ENCODE measurements at places on chromosomes 2 and 18.

DNA sequence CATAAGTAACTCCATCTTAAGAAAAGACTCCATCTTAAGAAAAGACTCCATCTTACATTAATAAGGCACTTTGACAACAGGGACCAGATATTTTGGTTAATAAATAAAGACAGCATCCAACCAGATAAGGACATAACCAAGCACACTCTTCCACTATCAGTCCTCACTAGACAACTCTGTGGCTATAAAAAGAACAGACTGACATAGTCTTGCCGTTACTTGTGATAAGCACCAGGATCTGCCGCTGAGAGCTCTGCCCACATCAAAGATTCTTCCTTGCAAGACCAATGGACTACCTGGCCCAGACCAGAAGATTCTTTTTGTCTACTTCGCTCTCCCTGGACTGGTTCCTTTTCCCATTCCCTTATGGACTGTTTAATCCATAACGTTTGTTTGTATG, 667.4 kb downstream of the NYAP2 start:
- DNase-seq, result no peak

GRCh38 chr18:59957957-59958356, 58.2 kb downstream of the PMAIP1 start:
- DNase-seq, result peak; percentile 39

- no peak for DNase-seq
Observed at GRCh38 chr2:152475982-152476381, 141.0 kb downstream of the FMNL2 start.

- DNase-seq, result peak; percentile 28
Observed at GRCh38 chr2:25606892-25607291, 66.5 kb downstream of the DTNB start.

DNA sequence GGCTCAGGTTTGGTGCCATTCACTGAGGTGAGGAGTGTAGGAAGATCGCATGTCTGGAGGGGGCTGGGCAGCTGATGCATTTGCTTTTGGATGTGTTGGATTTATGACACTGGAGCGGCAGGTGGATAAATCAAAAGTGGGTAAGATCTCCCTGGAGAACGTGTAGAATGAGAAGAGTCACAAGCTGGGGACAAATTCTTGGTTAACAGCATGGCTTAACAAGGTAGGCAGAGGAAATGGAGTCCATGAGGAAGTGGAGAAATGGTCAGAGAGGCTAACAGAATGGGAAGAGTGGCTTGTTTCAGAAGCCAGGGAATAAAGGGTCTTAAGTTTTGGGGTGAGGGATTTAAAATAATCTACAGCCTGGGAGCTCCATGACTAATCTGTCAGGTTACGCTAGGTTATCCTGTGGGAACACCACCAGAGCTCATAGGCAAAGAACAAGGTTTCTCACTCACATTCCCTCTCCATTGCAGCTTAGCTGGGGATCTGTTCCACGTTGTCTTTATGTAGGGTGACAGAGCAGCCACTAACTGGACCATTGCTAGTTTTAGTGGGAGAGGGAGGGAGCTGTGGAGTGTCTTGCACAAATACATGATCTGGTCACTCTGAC, 12.8 kb downstream of the TSN start:
- no peak for DNase-seq

DNA sequence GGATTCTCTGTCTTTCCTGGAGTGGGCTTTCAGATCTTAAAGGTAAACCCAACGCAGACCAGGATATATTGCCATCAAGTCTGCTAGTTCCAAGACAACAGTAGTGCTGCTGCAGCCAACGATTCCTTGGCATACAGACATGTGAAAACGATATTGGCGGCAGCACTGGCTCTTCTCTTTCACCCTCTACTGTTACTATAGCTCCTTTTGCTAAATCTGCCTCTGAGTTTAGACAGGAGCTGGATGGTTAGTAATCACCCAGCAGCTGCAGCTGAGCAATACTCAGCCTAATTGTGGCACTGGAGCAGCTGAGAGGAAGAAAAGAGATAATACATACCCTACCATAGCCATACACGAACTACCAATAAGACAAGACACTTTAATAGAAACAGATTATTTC, 4.0 kb downstream of the YES1 start:
- DNase-seq, result peak; percentile 25

GRCh38 chr2:135563793-135564192, 32.5 kb downstream of the R3HDM1 start:
- DNase-seq, result peak; percentile 63

DNA sequence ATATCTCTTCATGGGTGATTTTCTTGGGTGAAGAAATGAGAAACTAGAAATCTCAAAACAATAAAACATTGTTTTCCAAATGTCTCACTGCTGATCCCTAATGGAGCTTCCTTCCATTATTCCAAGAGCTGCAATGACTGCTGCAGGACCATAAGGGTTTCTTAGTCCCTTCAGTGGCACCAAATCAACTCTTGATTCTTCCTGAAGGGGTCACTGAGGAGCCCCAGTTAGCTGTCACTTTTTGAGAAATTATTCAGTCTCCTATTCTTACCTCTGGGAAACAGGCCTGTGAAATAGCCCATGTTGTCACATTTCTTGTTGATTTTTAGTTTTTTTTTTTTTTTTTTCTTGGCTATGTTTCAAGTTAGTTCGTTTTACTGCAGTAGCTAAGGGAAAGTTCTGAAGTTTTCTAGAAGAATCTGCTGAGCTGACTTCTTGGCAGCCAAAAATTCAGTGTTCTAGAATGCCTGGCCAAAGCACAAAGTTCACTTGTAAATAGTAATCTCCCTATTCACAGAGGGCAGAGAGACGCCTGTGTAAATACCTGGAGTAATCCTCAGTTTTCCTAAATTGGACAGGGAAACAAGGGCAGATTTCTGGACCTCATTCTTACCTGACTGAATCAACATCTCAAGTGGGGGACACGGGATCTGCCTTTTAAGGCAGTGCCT, 480.0 kb downstream of the RIT2 start:
- no peak for DNase-seq

- DNase-seq, result no peak
Observed at GRCh38 chr18:46418663-46419260, 238.3 kb downstream of the LOXHD1 start.

- DNase-seq, result no peak
Observed at GRCh38 chr2:148273158-148273691, 252.3 kb downstream of the MBD5 start.

DNA sequence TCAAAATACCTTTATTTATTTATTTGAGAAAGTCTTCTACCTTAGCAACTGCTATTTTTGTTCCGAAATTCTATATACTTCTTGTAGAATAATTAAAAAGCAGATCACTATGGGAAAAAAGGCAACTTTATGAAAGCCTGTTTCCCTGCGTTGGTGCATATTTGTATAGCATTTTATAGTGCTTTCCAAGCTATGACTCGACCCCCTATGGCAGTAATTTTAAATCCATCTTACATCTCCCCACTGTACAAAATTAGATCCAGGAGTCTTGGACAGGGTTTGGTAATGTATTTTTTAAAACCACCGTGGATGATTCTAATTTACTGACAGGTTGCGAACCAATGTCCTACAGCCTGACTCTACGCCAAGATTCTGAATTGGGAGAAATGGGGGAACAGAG, 10.1 kb downstream of the TANK start:
- DNase-seq, result no peak

GRCh38 chr18:75142677-75143076, 66.3 kb downstream of the PTGR3 start:
- no peak for DNase-seq

DNA sequence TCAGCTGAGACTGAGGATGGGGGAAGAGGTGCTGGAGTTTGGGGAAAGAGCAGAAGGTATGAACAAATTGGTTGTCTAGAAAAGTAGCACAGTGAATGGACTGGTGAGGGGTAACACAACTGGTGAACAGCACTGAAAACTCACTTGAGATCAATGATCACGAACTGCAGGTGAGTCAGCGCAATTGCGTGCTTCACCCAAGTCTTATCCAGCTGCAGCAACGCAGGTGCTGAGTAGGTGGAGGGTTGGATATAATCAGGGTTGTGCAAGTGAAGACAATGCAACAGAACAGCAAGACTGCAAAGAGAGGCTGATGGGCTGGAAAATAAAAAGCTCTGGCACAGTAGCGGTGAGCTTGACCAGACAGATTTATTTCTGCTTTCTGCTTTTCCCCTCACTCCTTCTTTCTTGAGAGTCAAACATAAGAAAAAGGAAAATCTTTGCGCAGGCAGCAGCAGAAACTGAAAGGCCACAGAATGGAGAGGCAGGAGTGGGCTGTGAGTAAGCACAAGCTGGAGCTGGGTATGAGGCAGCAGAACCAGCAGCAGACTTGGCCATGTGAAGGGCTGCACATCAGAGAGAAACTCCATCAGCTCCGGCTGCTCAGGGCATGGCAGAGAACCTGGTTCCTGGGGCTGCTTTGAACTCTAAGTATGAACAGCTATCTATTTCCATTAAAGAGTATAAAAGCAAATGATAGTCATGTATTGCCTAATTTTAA, 99.4 kb upstream of the ARL5A start:
- no peak for DNase-seq

- peak; percentile 36 for DNase-seq
Observed at GRCh38 chr2:109736177-109736827, 57.8 kb upstream of the RGPD5 start.

Data from mammary epithelial cell (primary cell).